ENCODE measurements at places on chromosomes 3 and 15.

DNA sequence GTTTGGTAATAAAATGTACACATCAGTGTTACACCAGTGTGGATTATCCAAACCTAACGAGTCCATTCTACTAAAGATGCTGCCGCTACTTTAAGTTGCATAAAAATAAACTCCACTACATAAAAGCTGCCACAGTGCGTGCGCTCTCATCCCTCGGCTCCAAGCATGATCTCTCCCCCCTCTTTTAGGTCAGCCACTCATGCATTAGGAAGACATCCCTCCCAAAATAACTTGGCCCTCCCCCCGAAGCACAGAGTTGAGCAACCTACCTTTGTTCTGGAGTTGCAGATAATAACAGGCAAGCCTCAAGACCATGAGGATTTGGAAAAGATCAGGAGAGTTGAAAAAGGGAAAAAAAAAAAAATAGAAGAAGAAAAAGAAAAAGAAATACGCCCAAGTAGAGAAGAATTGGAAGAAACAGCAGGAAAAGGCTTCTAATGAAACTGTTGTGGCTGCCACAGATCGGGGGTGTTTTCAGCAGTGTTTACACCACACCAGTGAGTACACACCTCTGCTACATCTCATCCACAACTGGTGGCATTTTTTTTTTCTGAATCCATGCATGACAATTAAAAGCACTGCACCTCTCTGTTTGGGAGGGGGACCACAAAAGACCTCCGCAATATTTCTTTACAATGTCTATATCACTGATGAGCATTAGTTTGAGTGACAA is 339.2 kb downstream of the FOXP1 start:
- DNase-seq, result no peak

GRCh38 chr3:126017362-126017761 is 48.4 kb downstream of the ROPN1B start:
- no peak for DNase-seq

DNA sequence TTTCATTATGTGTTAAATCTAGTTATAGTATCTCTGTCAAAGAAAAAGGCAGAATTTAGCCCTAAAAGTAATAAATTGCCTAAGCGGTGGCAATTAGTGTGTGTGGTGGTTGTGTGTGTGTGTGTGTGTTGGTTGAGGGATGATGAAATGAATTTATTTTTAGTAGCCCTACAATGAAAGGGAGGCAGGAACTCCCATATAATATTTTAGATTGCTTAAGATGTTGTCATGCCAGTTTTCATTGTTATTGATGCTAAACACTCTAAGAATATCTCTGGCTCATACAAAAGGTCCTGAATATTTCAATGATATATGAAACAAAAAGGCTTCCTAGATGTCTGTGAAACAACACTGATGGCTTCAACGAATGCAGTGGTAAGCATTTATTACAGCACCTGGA is 140.6 kb upstream of the TBC1D5 start:
- no peak for DNase-seq

DNA sequence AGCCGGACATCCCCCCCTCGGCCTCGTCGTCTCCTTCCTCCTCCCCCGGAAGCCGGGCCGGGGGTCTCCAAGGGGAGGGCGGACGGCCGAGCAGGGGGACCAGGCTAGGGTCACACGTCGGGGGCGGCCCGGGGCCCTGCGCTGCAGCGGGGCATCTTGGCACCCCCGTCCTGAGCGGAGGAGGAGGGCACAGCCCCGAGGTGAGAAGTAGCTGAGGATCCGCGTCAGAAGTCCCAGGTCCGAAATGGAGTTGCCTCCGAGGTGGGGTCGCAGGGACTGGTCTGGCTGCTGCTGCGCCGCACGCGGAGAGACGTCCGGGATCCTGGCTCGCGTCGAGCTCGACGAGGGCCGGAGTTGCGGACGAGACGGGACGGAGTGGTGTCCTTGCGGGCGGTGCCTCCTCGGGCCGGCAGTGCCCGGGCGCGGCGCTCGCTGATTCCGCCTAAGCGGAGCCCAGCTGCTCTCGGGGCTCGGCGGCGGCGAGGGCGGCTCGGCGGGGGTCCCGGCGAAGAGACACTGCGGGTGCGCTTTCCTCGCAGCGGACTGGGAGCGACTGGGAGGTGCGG is at the start of gene ADCY5:
Gene ADCY5 (minus strand): TSS at position 555 of the 566 bp plus-strand sequence. CDS start 545 bp downstream, at position 10.
- DNase-seq, result peak; percentile 16

DNA sequence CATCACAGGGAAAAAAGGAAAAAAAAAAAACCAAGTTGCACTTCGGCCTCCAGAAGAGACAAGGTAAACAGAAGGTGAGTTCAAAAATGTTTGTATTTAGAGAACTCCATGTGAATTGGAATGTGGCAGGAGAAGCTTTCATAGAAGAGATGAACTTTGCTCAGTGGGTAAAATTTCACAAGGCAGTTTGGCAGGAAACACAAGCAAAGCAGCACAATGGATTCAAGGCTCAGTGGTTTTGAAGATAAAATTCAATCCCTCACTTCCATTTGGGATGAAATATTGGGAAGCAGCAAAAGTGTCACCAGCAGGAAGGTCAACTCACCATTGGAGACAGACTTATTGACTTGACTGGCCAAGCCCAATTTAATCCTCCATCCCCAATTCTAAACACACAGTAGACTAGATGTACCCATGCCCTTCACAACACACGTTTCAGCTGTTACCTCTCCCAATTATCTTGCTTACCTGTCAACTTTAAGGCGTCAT is 256.7 kb upstream of the ICE2 start:
- no peak for DNase-seq

GRCh38 chr15:81001152-81002008 is 657 bp downstream of the TLNRD1 start:
- DNase-seq, result peak; percentile 54

DNA sequence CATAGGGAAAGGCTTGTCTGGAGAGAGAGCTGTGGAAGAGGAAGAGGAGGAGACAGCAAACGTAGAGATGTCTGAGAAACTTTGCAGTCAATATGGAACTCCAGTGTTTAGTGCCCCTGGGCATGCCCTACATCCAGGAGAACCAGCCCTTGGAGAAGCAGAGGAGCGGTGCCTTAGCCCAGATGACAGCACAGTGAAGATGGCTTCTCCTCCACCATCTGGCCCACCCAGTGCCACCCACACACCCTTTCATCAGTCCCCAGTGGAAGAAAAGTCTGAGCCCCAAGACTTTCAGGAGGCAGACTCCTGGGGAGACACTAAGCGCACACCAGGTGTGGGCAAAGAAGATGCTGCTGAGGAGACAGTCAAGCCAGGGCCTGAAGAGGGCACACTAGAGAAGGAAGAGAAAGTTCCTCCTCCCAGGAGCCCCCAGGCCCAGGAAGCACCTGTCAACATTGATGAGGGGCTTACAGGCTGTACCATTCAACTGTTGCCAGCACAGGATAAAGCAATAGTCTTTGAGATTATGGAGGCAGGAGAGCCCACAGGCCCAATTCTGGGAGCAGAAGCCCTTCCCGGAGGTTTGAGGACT is 6.9 kb downstream of the MAP1A start:
- DNase-seq, result no peak

DNA sequence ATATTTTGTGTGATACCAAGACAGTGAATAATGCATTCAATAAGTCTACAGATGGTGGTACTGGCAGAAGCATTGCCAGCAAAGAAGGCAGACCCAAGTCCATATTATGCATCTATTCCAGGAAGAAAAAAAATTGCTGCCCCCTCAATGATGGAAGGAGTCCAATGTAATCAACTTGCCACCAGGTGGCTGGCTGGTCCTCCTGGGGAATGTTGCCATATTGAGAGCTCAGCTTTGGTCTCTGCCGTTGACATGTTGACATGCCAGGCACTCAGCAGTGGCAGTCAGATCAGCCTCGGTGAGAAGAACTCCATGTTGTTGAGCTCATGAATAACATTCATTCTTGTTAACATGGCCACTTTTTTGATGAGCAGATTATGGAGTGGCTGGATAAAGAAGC is 298.5 kb downstream of the IGSF11 start:
- no peak for DNase-seq

- DNase-seq, result no peak
These were observed 825.3 kb upstream of the GRM7 start for GRCh38 chr3:6035626-6036025.

DNA sequence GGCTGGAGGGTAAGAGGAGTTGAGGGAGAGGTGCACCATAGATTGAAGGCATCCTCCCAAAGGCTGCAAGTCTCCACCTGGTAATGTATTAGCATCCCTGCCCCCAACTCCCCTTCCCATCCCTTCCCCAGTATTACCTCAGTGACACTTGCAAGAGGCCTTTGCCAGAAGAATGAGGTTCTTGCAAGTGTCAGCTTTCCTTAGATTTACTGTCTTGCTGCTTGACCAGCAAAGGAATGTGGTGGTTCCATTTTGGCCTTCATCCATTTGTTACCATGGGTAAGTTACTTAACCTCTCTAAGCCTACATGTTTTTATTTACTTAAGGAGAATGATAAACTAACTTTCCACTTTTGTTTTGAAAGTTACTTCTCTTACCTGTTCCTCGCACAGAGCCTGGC is 108.9 kb downstream of the LRTM1 start:
- DNase-seq, result no peak

DNA sequence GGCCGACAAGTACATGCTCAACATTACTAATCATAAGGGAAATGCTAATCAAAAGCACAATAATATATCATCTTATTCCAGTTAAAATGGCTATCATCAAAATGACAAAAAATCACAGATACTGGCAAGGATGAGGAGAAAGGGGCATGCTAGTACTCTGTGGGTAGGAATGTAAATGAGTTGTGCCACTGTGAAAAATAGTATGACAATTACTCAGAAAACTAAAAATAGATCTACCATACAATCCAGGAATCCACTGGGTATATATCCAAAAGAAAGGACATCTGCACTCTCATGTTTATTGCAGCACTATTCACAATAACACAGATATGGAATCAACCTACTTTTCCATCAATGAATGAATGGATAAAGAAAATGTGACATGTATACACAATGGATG is 1256.5 kb downstream of the SI start:
- DNase-seq, result no peak

GRCh38 chr3:139112230-139112558 is 67.5 kb upstream of the PRR23C start:
- no peak for DNase-seq

DNA sequence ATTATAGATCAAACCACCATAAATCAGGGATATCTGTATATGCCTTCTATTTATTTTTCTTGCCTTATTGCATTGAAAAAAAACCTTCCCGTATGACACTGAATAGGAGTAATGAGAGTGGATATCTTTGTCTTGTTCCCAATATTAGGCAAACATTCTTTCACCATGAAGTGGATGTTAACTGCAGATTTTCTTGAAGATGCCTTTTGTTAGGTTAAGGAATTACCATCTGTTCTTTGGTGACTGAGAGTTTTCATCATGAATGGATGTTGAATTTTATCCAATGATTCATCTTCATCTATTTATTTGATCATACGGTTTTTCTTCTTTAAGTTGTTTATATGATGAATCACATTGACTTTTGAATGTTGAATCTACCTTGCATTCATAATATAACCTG is 47.1 kb upstream of the MECOM start:
- no peak for DNase-seq

DNA sequence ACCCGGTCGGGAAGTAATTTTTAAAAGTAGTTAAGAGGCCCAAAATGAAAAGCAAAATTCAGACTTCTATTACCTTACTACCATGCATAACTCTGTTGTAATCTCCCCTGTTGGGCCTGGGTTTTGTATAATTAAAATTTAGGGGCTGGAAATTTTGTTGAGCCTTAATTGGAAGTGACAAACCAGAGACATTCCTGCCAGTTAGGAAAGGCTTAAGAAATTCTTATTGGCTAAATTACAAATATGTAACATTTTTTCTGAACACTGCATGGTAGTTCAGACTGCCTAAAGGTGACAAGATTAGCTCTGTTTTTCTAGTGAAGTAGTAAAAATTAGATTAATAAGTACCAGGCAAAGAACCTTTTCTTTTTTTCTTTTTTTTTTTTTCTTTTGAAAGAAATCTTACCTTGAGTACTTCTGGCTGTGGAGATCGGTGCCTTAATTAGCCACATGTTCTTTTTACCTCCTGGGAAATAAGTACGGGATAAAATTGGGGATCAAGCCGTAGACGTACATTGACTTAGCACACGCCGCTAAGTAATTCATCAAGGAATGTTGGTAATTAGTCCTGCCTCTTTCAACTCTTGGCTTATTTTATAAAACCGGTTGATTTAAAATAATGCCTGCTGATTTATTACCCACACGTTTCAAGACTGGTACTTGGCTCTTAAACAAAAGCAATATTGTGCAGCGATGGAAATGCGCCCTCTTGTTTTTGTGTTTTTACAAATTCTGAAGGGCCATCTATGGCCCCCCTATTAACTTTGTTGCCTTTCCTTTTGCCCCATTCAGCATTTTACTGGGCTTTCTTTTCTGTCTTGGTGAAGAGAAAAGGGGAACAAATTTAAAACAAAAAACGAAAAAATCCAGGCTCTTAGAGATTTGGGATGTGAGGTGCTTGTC is 111.2 kb upstream of the SAMMSON start:
- DNase-seq, result no peak

GRCh38 chr3:192566706-192567290 is 160.5 kb downstream of the FGF12 start:
- peak; percentile 33 for DNase-seq

- no peak for DNase-seq
These were observed 19.1 kb upstream of the CHST2 start for GRCh38 chr3:143100451-143100850.

DNA sequence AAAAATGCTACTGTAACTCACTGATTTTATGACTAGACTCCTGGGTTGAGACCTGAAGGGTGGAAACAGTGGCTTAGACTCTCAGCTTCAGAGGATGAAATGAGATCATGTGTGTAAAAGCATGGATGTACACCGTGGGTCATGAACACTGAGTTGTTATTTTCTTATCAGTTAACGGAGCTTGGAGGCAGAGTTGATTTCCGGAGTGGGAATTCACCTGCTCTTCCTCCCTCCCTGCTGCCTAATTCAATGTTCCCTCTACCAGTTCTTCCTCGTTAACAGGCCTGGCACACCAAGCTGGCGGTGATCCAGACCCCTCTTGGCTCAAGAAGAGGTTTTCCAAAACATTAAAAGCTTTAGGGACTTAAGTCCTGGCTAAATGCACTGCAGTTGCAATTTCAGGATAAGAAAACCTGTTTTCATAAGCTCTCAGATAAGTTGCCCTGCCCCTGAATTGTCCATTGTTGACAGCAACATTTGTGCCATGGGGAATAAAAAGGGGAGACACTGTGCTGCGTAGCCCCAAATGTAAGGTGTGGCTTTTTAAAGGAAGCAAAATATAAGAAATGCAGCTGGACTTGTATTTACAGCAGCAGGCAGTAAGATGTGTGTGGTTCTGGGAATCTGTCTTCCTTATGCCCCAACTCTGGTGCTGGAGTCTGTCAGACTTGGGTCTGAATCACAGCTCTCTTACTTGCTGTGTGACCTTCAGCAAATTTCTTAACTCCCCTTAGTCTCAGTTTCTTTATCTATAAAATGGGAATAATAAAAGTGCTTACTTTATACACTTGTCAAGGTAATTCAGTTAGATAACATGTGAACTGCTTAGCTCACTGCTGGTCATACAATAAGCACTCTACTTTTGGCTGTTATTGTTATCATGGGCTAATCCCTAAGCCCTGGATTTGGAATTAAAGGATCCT is 9.9 kb downstream of the PDIA5 start:
- DNase-seq, result no peak

GRCh38 chr3:181626036-181626435 is 85.7 kb upstream of the SOX2 start:
- no peak for DNase-seq
